ENCODE measurements at places on chromosomes 5 and 9.

DNA sequence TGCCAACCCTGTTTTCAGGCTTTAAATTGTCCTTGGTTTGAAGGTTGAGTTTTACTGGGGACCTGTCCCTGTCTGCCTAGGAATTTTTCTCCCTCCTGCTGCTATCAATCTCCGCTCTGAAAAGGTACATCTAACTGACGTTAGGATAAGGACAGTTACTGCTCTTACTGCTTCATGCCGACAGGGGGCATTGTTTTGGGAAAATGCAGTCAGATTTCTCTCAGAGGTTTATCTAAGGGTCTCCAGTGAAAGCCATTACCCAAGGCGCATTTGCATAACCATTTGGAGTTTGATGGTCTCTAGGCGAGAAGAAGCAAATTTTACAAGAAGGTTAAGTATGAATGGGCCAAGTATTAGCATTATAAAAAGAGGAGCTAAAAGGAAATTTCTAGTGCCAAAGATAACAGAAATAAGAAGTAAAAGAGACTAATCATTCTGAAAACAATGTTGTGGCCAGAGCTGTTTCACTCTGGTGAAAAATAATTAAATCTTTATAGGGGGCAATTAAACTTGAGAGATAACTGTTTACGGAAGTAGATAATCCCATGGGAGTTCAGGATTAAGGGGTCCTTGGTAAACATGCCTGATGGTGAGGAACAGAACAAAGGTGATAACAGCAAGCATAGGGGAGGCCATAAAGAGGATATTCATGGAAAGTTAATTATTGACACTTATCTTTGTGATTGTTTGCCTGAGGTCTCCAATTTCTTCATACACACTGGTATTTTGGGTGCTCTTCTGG, 605.0 kb downstream of the MTRR start:
- DNase-seq: no peak

DNA sequence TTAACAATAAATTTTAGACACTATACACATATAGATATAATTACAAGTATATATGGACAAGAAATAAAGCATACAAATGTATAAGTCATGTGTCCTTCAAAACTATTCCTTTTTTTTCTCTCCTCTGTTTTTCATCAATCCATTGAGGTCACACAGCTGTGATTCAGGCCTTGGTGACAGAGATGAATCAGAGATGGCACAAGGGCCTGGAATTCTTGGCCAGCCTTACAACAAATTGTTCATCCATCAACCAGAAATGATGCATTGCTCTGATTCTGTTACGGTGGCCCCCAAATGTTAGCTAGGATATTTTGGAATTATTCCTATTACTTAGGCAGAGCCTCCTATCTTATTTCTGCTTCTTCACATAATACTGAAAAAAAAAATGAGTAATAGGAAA, 108.7 kb upstream of the MPDZ start:
- DNase-seq: no peak

- peak; percentile 8 for DNase-seq
Observed at GRCh38 chr5:23820765-23821471, 313.5 kb downstream of the PRDM9 start.

GRCh38 chr9:135664801-135665794, 2.0 kb downstream of the LCN9 start:
- no peak for DNase-seq

- DNase-seq: no peak
Observed at GRCh38 chr5:127567026-127567768, 49.8 kb downstream of the PRRC1 start.

DNA sequence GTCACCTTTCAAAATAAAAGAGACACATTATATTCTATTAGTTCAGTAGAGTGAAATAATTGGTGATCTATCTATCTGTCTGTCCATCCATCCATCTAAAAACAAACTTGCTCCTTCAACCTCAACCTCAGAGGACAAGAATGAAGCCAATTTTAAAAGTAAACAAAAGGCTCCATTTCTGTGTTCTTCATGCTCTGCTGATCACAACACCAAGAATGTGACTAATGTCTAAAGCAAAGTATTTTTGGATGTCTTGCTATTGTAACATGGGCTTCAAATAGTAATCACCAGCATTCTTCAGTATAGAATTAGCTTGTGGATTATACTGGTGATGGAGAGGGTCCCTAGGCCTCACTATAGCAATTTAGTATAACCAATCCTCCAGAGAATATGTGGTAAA, 1304.4 kb downstream of the MAT2B start:
- no peak for DNase-seq

DNA sequence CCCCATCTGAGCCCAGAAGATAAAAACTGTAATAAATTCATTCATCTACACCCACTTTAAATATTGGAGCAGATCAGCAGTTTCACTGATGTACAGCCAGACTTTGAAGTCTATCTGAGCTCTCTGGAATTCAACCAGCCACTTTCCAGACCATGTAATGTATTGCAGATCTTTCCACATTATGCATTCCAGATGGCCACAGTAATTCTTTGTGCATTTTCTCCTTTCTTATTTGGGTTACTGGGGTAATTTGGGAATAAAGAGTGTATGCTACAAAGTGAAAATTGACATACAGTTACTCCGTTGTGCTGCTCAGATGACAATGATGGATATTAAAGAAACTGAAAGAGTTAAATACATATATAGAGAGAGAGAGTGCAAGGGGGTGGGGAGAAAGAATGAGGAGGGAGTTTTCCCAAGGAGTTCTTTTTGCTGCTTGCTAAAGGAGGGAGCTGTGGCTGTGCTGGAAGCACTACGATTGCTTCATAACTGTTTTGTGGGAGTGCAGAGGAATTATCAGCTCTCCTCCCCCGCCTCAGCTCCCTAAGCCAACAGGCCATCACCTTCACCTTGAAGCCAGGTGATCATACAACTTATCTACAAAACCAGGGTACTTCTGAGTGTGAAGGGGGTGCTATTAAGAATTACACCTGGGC, 152.8 kb downstream of the GAS1 start:
- no peak for DNase-seq
